ENCODE measurements at places on chromosomes 1 and 21. TPM values are rescaled to one million over a fixed set of nuclear protein-coding genes. Genes with fewer than 3 reads are reported as not detected.

- no peak overlapping the region for H3K27ac ChIP-seq
- no peak overlapping the region for H3K4me3 ChIP-seq
- H3K4me1 ChIP-seq = no peaks in the 10 kb centered on the region
- H3K36me3 ChIP-seq = no peaks in the 10 kb centered on the region
Measured at GRCh38 chr1:50346621-50347020, 76.6 kb downstream of the DMRTA2 start.

GRCh38 chr1:77282187-77282865 lies 507 bp downstream of the AK5 start:
- peak; percentile 35 for DNase-seq

GRCh38 chr1:159289060-159289459 lies 13.1 kb upstream of the FCER1A start:
- H3K4me3 ChIP-seq = no peak overlapping the region
- H3K4me1 ChIP-seq = no peaks in the 10 kb centered on the region
- no peak for DNase-seq
- no peaks in the 10 kb centered on the region for H3K27me3 ChIP-seq
- no peak overlapping the region for H3K27ac ChIP-seq
- H3K36me3 ChIP-seq = no peaks in the 10 kb centered on the region

DNA sequence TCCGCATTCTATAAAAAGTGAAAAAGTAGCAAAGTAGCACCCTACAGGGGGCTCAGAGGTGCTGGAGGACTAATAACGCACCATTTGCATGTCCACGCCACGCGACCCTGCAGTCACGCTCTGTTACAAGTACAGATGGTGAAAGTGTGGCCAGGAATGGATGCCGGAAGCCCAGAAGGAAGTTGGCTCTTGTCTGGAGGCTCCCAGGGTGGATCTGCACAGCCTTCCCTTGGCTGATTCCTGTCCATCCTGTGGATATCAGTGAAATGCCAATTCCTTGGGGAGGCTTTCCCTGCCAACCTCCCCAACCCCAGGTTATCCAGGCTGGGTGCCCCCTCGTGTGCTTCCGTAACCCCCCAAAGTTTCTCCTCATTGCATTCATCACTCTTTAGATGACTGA lies 396.8 kb downstream of the KIF26B start:
- H3K27ac ChIP-seq = no peak overlapping the region
- no peaks in the 10 kb centered on the region for H3K4me1 ChIP-seq
- H3K4me3 ChIP-seq = no peak overlapping the region
- no peaks in the 10 kb centered on the region for H3K27me3 ChIP-seq
- DNase-seq = no peak
- no peaks in the 10 kb centered on the region for H3K36me3 ChIP-seq

DNA sequence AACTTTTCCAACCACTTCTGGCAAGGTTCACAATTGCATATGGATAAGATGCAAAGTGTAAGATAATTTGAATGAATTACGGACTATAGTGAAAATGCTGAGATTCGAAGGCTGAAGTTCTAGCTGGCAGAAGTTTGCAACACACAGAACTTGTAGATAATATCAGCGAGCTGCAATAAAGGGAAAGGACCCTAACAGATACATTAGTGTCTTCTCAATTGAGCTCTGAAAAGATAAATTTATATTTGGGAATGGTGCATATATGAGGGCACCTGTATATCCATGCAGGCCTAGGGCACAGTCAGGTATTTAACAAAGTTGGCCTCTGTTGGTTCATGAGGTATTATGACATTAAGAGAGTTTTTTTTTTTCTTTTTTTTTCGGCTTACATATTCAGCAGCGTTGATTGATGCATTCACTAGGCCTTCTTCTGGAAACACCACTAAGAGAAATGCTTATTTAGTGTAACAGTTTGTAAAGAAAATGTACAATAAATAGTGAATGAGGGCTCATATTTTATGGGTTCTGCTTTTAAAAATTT lies 2.2 kb downstream of the NFIA start:
- peak overlapping the region; percentile 60 for H3K27ac ChIP-seq
- H3K36me3 ChIP-seq = peaks cover 5% of the 10 kb centered on the region
- no peaks in the 10 kb centered on the region for H3K27me3 ChIP-seq

DNA sequence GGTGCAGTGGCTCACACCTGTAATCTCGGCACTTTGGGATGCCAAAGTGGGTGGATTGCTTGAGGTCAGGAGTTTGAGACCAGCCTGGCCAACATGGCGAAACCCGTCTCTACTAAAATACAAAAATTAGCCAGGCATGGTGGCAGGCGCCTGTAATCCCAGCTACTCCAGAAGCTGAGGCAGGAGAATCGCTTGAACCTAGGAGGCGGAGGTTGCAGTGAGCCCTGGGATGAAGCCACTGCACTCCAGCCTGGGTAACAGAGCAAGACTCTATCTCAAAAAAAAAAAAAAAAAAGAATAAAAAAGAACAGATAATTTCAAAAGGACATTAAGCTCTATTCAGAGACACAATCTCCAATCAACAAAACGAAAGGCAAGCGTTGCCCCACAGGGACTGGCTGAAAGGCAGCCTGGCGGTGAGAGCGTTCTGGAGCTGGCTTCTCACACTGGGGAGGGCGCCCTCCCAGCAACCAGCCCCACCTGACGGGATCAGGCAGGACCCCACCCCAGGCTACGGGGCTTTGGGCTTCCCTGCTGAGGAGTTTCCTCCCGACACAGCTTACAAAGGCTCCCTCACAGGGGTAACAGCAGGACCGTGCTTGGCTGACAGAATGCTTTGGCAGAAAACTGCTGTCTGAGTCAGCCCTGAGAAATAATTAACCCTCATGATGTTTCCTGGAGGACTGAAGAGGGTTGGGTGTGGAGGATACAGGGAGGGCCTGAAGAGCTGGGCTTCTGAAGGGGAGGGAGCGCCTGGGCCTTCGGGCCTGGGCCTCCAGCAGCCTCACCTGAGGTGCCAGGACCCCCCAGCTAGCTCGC lies 31.1 kb upstream of the SRP9 start:
- H3K4me3 ChIP-seq = peak overlapping the region; percentile 60
- H3K36me3 ChIP-seq = no peaks in the 10 kb centered on the region
- H3K27me3 ChIP-seq = no peaks in the 10 kb centered on the region
- H3K4me1 ChIP-seq = peaks cover 7% of the 10 kb centered on the region
- peak overlapping the region; percentile 74 for H3K27ac ChIP-seq

DNA sequence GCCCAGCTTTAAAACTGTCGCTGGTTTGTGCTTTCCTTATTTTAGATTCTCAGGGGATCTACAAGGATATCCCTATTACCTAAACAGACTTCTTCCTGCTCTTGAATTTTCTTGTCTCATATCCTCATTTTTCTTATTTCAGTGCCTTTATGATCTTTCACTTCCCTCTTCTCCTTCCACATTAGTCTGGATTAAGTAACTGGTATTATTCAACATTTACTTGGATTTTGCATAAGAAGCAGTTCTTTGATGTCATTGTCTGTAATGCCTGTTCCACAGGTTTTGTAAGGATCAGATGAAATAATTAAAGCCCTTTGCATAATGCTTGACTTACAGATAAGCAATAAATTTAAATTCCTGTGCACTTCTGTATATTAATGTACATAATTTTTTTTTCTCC lies 26.5 kb downstream of the CXADR start:
- H3K4me1 ChIP-seq = peaks cover 27% of the 10 kb centered on the region
- H3K27me3 ChIP-seq = no peaks in the 10 kb centered on the region
- DNase-seq = no peak
- H3K36me3 ChIP-seq = no peaks in the 10 kb centered on the region
- H3K27ac ChIP-seq = no peak overlapping the region

DNA sequence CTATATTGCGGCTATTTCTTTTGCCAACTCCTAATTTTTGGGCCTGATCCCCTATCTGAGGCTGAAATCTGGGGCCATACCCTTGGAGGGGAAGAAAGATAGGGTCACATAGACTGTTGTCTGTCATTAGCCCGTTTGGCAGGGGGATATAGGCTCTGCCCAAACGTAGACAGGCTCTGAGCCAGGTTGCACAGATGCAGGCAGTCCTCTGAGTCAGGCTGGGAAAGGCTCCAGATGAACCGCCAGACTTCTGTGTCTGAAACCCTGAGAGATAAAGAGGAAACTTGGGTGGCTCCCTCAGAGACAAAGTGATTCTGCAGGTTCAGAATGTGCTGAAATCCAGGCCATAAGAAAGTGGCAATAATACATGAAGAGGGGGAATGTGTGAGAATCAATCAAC lies 4.0 kb upstream of the CAP1 start:
- no peaks in the 10 kb centered on the region for H3K27me3 ChIP-seq
- no peaks in the 10 kb centered on the region for H3K36me3 ChIP-seq
- peak; percentile 37 for DNase-seq
- H3K4me3 ChIP-seq = no peak overlapping the region
- peaks cover 21% of the 10 kb centered on the region for H3K4me1 ChIP-seq

DNA sequence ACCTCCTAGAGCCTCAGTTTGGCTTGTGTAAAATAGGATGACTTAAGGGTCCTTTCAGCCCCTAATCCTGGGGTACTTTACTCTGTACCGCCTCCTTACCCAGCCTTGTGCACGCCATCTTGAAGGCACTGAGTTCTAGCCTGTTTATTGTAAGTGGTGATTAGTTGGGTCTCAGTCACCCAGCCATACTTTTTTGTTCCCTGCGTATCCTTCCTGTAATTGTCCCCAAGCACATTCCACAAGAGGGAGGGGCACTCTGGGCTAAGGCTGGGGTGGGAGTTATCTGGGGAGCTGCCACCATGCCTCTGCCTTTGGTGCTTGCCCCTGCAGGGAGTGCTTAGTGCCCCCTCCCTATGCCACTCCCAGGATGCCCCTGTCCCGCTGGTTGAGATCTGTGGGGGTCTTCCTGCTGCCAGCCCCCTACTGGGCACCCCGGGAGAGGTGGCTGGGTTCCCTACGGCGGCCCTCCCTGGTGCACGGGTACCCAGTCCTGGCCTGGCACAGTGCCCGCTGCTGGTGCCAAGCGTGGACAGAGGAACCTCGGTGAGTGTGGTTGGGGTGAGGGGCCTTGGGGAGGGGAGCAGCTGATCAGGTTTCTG lies 856 bp downstream of the FDPS start:
- H3K4me3 ChIP-seq = peak overlapping the region; percentile 86
- H3K36me3 ChIP-seq = peaks cover 13% of the 10 kb centered on the region
- DNase-seq = peak; percentile 69
- H3K4me1 ChIP-seq = peaks cover 24% of the 10 kb centered on the region
- peak overlapping the region; percentile 88 for H3K27ac ChIP-seq

DNA sequence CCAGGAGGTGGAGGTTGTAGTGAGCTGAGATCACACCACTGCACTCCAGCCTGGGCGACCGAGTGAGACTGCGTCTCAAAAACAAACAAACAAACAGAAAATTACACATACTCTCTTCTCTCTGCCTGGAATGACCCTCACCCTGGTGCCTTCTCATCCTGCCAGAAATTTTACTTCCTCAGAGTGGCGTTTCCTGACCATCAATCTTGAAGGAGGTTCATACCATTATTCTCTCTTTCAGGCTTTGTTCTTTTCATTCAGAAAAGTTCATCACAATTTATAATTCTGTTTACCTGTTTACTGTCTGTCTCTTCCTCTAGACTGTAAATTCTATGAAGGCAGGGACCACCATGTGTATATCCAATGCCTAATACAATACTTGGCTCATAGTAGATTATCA lies 79.3 kb downstream of the RPS6KA1 start:
- H3K4me3 ChIP-seq = no peak overlapping the region
- no peaks in the 10 kb centered on the region for H3K36me3 ChIP-seq
- DNase-seq = no peak

- no peak overlapping the region for H3K4me3 ChIP-seq
- DNase-seq = no peak
- no peaks in the 10 kb centered on the region for H3K27me3 ChIP-seq
- H3K4me1 ChIP-seq = peaks cover 46% of the 10 kb centered on the region
Measured at GRCh38 chr1:205595861-205596260, 36.0 kb downstream of the ELK4 start.

DNA sequence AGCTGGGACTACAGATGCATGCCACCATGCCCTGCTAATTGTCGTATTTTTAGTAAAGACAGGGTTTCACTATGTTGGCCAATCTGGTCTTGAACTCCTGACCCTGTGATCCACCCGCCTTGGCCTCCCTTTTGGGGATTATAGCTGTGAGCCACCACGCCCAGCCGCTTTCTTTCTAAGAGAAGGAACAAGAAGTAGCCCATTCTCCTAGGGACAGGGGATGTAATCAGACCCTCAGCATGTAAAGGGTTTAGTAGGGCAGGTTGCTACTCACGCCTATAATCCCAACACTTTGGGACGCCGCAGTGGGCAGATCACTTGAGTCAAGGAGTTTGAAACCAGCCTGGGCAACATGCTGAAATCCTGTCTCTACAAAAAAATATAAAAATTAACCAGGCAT lies 189.7 kb downstream of the TOMM20 start:
- DNase-seq = no peak
- no peaks in the 10 kb centered on the region for H3K27me3 ChIP-seq
- H3K4me1 ChIP-seq = peaks cover under 1% of the 10 kb centered on the region
- no peak overlapping the region for H3K4me3 ChIP-seq
- no peaks in the 10 kb centered on the region for H3K36me3 ChIP-seq

- no peaks in the 10 kb centered on the region for H3K36me3 ChIP-seq
- no peak for DNase-seq
- no peaks in the 10 kb centered on the region for H3K4me1 ChIP-seq
- no peak overlapping the region for H3K4me3 ChIP-seq
Measured at GRCh38 chr1:221448585-221449175, 293.2 kb downstream of the DUSP10 start.

GRCh38 chr1:6695868-6696267 lies 5.7 kb downstream of the DNAJC11 start:
- H3K4me1 ChIP-seq = peaks cover 7% of the 10 kb centered on the region
- no peak for DNase-seq
- no peaks in the 10 kb centered on the region for H3K27me3 ChIP-seq
- H3K36me3 ChIP-seq = no peaks in the 10 kb centered on the region

GRCh38 chr1:215842905-215843304 lies 275.8 kb downstream of the KCTD3 start:
- H3K4me3 ChIP-seq = no peak overlapping the region
- no peaks in the 10 kb centered on the region for H3K36me3 ChIP-seq
- no peak for DNase-seq
- no peak overlapping the region for H3K27ac ChIP-seq

- H3K4me1 ChIP-seq = no peaks in the 10 kb centered on the region
- no peaks in the 10 kb centered on the region for H3K27me3 ChIP-seq
- H3K36me3 ChIP-seq = no peaks in the 10 kb centered on the region
- no peak for DNase-seq
- H3K4me3 ChIP-seq = no peak overlapping the region
- H3K27ac ChIP-seq = no peak overlapping the region
Measured at GRCh38 chr1:228546541-228547463, 59.6 kb downstream of the RNF187 start.

GRCh38 chr1:235006132-235006721 lies 122.4 kb downstream of the TOMM20 start:
- no peak for DNase-seq
- H3K27ac ChIP-seq = no peak overlapping the region
- no peak overlapping the region for H3K4me3 ChIP-seq

The KIF17 gene
- total RNA-seq = 0.72 TPM

The GNAT2 gene
- total RNA-seq = not detected

The CD2 gene
- not detected for total RNA-seq

The SYT14 gene
- 0.18 TPM for total RNA-seq

The C4BPA gene
- total RNA-seq = not detected

The CHRNB2 gene
- total RNA-seq = not detected

The KRTAP12-3 gene
- not detected for total RNA-seq

The EPHB2 gene
- total RNA-seq = 69.1 TPM
